ENCODE measurements at places on chromosomes 7 and 10.
A peak's percentile ranks its signal among the peaks of the same experiment; 100 is the strongest.

- DNase-seq = peak; percentile 23
Observed at GRCh38 chr7:80235334-80235733, 100.7 kb downstream of the GNAI1 start.

DNA sequence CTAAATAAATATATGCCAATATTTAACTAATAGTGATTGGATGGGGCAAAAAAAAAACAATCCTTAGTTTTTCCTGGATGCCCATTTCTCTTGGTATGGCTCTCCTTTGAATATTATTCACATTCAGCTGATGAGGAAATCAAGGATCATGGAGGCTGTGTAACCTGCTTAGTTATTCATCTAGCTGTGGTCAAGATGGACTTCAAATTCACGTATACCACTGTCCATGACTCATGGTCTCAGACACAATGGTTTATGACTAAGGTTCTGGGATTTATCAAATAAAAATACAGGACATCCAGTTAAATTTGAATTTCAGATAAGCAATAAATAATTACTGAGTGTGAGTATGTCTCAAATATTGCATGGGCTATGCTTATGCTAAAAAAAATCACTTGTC lies 191.5 kb upstream of the CELF2 start:
- no peak for DNase-seq

DNA sequence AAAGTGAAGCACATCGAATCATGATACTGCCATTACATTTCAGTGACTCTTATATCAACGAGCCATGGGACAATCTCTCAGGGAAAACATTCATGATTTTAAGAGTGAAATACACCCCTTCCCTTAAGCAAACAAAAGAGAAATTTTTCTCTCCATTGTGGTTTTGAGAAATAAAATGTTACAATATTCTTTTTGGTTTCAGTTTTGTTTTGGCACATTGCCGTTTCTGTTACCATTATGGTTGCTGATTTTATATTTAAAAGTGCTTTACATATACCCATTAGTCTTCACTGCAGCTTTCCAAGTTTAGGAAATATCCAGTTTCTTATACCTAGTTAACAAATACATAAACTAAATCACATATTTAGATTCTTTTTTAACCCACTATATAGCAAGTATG lies 126.8 kb upstream of the SEM1 start:
- no peak for DNase-seq

DNA sequence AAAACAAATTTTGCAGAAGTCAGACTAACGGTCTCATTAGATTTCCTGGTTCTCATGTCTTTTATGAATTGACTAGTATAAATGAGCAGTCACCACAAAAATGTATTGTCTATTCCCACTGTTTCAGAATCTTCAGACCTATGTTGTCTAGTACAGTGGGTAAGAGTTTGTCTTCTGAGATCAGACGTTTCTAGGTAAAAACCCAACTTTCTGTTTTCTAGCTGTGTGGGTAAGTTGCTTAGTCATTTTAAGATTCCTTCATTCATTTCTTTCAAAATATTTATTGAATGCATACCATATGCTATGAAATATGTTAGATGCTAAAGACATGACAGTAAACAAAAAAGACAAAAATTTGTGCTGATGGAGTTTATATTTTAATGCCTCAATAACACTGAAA lies 156.3 kb downstream of the POLR1F start:
- DNase-seq = no peak

DNA sequence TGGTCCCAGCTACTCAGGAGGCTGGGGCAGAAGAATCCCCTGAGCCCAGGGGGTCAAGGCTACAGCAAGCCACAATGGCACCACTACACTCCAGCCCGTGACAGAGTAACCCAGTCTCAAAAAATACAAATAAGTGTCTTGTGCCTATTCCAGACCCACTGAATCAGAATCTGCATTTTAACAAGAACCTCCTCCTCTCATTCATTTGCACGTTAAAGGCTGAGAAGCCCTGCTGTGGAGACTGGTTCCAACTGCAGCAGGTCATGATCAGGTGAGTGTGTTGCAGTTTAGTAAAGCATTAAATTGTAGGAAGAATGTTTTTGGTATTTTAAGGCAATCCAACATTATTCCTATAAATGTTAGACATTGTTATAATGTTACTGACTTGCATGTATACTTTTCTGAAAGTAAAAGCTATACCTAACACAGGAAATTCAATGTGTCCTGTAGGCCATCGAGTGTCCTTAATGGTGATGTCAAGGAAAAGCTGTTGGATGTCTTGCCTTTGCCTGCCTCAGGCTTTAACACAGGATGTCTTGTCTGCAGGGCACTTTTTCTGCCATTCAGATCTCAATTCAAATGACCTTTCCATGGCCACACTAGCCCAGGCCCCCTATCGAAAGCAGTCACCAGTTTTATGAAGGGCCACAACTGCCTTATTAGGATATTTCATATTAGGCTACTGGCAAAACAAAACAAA lies 30.4 kb downstream of the MKRN1 start:
- no peak for DNase-seq

DNA sequence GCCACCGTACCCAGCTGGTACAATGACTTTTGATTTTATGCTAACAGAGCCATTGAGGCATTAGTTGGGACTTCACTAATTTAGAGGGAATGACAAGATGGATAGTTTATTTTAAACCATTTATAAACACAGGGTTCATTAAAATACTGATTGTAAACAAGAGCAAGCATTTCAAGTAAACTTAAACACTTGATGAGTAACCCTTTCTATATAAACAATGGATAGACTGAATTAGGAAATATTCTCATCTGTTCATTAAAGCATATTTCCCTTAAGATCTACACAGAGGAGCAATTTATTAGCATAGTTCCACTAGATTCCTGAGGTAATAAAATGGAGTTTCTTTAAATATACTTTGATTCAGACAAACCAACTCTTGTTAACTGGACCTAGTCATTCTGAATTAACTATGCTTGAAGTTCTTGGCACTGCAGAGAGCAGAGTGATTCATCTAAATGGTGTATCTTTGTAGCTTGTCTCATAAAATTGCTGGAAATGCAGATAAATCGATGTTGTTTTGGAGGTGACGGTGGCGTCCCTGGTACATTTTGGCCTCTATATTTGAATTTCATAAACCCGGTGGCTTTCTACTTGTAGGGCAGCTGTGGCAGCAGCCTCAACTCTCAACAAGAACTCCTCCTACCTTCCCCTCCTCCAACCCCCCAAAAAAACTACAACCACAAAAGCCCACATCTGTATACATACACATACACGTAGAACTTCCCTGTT lies 15.4 kb upstream of the VDAC2 start:
- no peak for DNase-seq

DNA sequence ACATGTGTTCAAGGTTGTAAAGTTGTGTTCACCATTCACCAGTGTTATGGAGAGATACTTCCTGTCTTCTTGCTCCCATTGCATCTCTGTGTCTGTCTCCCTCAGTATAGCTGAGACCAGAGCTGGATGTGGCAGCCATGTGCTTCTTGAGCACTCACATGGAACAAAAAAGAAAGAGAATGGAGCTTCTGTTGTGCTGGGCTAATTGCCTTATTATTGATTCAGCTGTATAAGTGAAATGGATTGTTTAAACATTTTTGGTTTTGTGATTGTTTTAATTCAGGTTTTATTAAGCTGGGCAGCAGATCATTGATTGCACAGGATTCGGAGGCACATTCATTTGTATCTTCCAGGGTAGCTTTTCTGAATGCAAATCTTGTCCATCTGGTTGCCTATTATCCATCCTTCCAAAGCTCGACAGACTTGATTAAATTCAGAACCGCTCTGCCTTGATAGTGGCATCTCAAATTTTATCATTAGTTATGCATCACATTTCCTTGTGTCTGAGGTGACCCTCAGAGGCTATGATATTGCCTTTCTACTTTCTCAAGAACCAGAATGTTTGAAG lies 119.9 kb downstream of the CCNY start:
- no peak for DNase-seq

GRCh38 chr7:141312828-141313521 lies 238.2 kb upstream of the AGK start:
- DNase-seq = no peak

GRCh38 chr10:97481071-97481470 lies 17.2 kb downstream of the MMS19 start:
- no peak for DNase-seq

DNA sequence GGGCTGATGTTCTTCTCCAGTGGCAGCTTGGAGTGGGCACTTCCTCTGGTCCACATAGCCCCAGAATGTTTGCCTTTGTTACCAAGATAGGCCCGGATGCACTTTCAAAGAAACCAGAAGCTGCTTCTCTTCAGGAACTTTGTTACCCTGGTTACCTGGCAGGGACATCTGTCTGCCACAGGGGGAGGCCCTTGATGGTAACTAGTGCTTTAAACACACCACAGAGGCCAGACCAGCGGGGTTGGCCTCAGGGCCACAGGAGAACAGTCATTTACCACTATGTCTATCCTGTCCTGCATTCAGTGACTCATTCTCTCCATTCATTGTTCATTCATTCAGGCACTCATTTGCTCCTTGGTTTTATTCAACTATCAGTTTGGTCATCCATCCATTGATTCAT lies 11.9 kb upstream of the PLEKHA1 start:
- DNase-seq = no peak

GRCh38 chr10:58622246-58622645 lies 109.6 kb downstream of the BICC1 start:
- no peak for DNase-seq

DNA sequence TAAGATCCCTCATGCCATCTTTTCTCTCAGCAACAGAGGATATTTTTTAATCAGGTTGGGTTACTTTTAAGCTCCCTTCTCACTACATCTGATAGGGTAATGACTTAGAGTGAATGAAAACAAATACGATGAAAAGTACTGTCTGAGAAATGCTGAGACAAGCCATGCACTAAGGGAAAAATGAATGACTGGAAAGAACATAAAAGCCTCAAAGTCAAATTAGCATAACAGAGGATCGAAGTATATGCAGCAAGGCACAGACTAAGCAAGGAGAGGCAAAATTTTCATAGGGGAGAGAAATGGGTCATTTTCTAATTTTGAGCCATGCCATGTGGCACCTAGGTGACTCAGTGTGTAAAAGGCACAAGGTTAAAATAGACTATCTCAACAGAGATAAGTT lies 8.5 kb upstream of the POT1 start:
- no peak for DNase-seq

GRCh38 chr10:74837743-74838142 lies 11.3 kb downstream of the KAT6B start:
- peak; percentile 49 for DNase-seq

DNA sequence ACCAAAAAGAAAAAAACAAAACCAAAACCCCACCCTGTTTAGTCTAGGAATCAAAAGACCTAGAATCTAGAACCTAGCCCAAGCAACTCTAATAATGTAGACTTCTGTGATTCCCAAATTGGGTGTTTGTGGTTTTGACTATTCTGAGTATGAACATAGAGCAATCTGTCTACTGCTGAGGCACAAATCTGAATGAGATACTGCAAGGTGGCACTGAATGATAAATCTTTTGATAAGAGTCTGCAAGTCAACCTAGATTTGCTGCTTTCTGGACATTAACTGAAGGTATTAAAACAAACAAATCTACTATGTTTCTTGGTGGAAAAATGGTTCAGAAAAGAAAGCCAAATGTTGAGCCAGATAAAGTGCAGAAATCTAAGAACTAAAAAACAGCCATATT lies 50.6 kb downstream of the IRF5 start:
- no peak for DNase-seq

DNA sequence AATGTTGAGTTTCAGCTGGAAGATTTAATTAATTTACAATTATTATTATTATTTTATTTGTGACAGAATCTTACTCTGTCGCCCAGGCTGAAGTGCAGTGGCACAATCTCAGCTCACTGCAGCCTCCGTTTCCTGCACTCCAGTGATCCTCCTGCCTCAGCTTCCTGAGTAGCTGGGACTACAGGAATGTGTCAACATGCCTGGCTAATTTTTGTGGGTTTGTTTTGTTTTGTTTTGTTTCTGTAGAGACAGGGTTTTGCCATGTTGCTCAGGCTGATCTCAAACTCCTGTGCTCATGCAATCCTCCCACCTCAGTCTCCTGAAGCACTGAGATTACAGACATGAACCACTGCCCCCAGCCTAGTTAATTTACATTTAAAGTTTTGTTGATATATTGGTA lies 93.8 kb upstream of the MEOX2 start:
- DNase-seq = no peak

DNA sequence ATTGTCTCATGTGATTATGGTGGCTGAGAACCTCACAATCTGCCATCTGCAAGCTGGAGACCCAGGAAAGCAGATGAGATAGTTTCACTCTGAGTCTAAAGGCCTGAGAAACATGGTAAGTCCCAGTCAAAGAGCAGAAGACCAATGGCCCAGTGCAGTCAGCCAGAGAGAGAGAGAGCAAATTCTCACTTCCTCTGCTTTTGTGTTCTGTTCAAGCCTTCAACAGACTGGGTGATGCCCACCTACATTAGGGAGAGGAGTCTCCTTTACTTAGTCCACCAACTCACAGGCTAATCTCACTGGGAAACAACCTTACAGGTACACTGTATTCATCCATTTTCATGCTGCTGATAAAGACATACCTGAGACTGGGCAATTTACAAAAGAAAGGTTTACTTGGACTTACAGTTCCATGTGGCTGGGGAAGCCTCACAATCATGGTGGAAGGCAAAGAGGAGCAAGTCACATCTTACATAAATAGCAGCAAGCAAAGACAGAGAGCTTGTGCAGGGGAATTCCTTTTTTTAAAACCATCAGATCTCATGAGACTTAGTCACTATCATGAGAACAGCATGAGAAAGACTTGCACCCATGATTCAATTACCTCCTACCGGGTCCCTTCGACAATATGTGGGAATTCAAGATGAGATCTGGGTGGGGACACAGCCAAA lies 4.7 kb upstream of the FRMPD2 start:
- no peak for DNase-seq

GRCh38 chr10:121078672-121079102 lies 227.5 kb downstream of the WDR11 start:
- DNase-seq = no peak

GRCh38 chr10:79084972-79085597 lies 16.3 kb downstream of the ZMIZ1 start:
- DNase-seq = no peak

DNA sequence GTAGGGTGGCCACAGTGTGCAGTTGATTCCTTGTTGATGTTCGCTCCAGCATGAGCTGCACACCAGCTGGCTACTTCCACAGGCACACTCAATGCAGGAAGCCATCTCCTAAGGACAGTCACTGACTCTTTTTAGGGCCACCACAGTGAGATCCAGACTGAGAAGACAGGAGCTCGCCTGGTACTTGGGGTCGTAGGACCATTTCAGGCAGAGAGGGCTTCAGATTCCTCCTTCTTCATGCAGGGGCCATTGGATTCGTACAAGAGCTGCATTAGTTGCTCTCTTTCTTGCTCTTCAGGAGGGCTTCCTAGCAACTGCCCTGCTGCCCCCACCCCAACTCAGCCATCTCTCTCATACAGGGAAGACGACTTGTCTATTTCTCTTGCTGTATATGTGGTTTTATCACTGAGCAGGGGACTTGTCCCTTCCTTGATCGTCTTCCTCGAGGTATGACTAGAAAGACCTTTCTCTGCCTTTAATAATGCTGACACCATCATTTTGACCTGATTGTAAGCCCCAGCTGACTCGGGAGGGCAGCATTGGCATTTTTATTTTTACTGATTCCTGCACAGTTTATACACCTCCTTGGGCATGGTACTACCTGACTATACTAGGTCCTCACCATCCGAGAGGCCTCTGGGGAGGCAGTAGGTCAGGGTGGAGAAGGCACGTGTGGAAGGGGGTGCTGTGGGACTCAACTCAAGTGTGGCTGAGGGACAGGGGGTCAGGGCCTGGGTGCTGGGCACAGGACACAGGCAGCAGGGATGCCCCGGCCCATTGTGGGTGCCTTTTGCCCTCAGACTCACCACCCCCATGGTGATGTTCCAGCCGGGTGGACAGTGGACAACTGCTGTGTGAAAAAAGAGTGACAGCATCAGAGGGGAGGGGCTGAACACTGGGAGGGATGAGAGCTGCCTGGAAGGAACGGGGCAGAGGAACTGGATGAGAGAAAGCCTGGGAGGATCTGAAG lies 136.7 kb upstream of the ZNF746 start:
- DNase-seq = no peak
